Stimulated activated CD4-positive, alpha-beta T cell treated with anti-CD3 and anti-CD28 coated beads, Interleukin-15, amount 100 ng/mL, for 1 hour (primary cell): ENCODE measurements at places on chromosomes 2 and 18.

DNA sequence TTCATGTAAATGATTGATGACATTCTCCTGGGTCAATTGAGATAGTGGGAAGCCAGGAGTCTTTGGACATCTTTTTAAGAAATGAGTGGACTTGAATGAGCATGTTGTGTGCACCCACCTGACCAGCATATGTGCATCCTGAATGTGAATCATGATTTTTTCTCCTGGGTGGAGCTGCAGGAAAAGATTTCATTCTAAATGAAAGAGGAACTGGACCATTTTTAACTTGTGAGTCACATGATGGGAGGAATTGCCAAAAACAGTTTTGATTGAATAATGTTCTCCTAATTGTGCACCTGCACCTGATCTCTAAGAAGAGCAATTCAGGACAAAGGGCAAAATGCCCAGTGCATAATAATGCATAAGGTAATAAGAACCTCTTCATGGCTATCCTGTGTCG is 32.3 kb downstream of the COPS8 start:
- DNase-seq: no peak

DNA sequence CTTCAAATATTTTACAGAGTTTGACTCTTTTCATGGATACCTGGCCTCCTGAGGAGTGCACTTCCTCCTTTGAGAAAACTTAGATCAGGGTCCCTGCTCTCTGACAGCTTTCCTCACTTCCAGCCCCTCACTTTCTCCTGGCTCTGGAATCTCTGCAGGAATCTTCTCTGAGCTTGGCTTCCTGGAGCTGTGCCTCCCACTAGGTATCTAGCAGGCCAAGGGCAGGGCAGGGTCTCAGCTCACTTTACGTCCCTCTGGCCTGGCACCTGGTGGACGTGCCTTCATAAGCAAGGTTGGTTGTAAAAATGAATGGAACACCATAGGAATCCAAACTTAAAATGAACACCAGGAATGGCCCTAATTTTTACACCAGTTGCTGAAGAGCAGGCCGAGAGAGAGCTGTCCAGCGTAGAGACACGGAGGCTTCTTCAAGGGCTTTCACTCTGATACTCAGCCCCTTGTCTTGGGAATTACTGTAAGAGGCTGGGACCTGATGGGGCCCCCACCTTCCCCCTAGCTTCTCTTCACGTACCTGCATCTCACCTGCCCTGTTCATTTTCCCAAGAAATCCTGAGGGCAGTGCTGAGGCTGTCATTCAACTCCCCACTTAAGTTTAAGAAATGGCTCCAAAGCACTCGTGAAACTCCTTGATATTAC is 426.9 kb upstream of the ID2 start:
- no peak for DNase-seq

DNA sequence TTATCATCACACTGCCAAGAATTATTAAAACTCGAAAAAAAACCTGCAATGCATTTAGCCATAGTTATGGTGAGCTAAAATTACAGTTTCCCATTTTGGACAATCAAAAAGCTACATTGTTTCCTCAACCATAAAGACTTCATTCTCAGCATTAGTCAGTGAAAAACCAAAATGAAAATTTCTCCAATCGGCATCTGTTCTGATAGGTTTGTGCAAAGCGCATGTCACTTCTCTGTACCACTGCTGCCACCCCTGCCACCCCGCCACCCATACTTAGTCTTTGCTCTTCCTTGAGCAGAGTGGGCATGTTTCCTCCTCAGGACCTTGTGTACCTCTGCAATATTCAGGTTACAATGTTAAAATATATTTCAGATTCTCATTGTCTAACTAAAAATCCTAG is 7.1 kb upstream of the ZBTB14 start:
- no peak for DNase-seq

- no peak for DNase-seq
Observed at GRCh38 chr18:36155851-36156757, 26.4 kb downstream of the ELP2 start.

DNA sequence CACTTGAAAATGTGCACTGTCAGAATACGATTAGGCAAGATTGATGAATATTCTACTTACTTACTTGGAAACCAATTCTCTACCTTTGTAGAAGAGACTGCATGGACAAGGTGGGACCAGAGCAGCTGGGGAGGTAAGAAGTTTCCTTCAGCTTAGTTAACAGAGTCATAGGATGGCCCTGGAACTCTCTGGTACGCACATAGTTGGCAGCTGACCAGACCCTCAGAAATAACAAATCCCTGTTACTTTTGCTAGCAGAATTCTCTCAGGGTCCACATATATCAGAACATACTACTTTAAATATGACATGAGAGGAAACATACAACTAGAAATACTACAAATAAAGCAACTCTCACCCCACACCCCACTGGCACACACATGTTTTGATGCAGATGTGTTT is 24.8 kb upstream of the STAT1 start:
- no peak for DNase-seq

GRCh38 chr18:63438181-63438580 is 15.9 kb upstream of the VPS4B start:
- no peak for DNase-seq

GRCh38 chr2:241678784-241679540 is 7.7 kb downstream of the DTYMK start:
- DNase-seq: no peak

DNA sequence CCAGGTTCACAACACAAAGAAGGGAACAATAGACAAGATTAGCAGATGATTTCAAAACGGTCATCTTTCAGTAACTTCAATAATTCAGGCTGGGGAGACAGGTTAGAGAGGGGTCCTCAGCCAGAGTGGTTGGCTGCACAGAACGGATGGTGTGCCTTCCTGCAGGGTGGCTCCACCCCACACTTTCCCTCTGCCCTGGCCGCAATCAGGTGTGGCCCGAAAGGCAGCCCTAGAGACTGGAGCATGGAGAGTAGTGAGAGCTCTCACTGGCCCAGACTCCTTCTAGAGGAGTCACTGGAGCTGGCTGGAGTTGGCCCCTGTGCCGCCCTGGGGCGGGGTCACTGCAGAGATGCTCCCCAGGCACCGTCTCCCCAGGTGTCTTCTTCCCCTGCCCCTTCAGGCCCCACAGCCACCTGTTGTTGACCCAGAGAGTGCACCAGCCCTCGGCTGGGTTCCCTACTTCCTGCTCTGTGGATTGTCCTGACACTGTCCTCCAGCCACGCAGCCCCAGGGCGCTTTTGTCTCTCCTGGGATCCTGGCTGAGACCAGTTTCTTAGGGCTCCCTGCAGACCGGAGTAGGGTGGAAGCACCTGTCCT is 126.8 kb downstream of the PXDN start:
- DNase-seq: no peak

DNA sequence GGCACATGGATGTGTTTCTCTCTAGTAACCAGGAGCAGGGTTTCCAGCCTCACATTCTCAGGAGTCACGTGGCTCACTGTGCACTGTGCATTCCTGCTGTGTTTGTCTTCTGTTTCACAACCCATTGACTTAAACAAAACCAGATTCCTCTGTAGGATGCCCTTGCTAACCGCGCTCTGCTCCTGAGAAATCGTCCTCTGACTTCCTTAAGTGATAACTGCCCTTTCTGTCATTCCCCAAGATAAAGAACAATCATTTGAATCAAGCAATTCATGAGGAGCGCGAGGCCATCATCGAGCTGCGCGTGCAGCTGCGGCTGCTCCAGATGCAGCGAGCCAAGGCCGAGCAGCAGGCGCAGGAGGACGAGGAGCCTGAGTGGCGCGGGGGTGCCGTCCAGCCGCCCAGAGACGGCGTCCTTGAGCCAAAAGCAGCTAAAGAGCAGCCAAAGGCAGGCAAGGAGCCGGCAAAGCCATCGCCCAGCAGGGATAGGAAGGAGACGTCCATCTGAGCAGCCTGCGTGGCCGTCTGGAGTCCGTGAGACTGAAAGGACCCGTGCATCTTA is 60.2 kb downstream of the RALBP1 start:
- DNase-seq: no peak

GRCh38 chr2:136351684-136352083 is 233.7 kb upstream of the CXCR4 start:
- no peak for DNase-seq

GRCh38 chr2:19359021-19359357 is 566 bp upstream of the OSR1 start:
- DNase-seq: no peak
